ENCODE measurements at places on chromosomes 3 and 15.

DNA sequence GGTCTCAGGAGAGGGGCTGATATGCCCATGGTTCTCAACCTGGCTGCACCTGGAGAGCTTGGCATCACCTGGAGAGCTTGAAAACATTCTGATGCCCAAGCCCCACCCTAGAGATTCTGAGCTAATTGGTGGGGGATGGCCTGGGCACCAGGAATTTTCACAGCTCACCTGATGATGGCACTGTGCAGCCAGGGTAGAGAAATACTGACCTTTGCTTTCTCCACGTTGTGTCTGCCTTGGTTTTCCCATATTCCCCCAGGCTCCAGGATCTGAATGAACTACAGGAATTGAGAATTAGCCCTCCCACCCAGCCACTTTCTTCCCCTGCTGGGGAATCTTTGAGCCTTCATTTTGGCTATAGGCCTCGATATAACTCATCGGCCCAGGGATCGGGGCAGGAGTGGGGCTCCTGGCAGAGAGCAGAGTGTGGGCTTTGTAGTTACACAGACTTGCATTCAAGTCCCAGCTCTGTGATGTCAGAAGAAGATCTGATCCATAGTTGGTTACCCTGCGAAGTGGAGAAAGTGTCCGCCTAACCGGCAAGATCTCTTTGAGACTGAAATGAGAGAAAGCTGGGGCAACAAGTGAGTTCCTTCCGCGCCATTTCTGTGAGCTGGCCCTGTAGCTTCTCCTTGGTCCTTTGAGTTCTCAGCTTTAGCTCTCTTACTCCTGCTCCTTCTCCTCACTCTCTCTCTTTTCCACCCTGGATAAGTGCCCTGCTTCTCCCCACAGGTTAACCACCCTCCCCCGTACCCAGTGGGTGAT lies 33.1 kb upstream of the UBE2Q2 start:
- DNase-seq: peak; percentile 29

GRCh38 chr15:51887887-51888592 lies 58.6 kb downstream of the TMOD3 start:
- no peak for DNase-seq

DNA sequence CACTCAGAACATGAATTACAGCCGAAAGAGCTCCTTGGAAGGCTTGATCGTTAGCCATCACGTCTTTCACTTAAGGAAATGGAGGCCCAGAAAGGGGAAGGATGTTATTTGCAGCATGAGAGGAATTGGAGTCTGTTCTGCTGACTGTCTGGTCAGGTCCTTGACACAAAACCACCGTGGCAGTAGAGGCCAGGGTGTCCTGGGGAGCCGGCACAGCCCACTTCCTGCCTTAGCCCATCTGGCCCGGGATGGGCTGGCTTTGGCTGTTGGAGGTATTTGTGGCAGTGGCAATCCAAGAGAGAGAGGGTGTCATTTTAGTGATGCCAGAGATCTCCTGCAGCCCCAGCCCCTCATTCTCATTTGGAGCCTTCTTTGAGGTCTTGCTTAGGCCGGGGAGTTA lies 37.4 kb downstream of the ST6GAL1 start:
- no peak for DNase-seq

GRCh38 chr3:70518356-70518755 lies 205.9 kb upstream of the MDFIC2 start:
- DNase-seq: no peak

GRCh38 chr15:66830358-66830757 lies 128.3 kb downstream of the SMAD6 start:
- DNase-seq: no peak

DNA sequence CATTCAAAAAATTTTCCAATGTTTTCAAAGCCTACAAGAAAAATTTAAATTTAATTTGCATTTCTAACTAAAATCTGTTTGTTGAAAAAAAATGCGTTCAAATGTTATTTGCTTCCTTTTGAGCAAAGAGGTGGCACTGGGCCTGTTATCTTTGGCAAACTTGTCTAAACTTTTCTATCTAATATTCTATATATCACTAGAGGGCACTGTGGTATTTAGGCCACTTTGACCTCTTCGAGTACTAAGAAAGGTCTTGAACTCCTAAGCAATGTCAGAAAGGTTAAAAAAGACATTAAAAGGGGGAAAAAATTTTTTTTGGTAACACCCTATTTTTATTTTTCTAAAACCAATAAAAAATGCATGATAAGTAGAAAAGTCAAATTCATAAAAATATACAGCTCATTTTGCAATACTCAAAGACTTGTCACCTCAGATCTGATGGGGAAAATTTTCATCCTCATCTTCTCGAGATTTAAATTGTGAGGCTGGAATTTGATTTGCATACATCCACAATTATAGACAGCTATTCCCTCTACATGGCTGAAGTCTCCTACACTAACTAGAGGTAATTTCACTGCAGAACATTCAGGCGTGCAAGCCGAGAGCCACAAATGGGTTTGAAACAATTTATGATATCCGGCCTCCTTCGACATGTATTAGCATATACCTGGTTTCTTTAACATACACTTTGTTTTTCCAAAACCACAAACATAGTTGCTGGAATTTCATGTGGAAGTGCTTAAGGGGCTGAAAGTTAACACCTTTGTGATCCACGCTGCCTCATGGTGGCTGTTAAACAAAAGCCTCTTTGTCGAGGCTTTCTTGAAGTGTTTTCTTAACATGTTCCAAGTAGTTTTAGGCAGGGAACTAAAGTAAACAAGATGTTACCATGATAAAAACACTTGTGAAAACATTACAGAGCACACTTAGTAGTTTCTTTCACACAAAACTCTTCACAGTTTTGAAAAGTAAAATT lies 576.4 kb downstream of the FOXP1 start:
- peak; percentile 51 for DNase-seq

DNA sequence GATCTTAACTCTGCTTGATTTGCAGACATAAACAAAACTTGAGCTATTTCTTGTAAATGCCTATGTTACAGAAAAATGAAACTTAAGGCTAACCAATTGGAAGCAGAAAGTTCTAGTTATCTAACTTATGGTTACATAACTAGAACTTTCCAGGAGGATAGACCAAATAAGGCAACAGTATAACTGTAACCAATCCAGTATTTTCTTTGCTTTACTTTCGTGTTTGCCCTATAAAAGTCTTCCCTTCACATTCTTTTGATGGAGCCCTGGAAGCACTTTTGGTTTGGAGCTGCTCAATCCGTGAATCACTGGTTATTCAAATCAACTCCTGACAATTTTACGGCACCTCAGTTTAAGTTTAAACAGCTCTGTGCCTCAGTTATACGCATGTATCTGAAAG lies 164.6 kb downstream of the SUCLG2 start:
- no peak for DNase-seq

GRCh38 chr3:165653130-165653778 lies 184.0 kb downstream of the BCHE start:
- no peak for DNase-seq

GRCh38 chr3:197878427-197878826 lies 71.6 kb upstream of the RPL35A start:
- peak; percentile 12 for DNase-seq

GRCh38 chr15:100430411-100430810 lies 88.6 kb upstream of the ADAMTS17 start:
- no peak for DNase-seq

- DNase-seq: no peak
These were observed 339.2 kb downstream of the FOXP1 start for GRCh38 chr3:71244153-71244825.

GRCh38 chr15:25718597-25718996 lies 144.5 kb downstream of the ATP10A start:
- DNase-seq: no peak

- DNase-seq: no peak
These were observed 221.6 kb upstream of the NR2E3 start for GRCh38 chr15:71588746-71589145.

DNA sequence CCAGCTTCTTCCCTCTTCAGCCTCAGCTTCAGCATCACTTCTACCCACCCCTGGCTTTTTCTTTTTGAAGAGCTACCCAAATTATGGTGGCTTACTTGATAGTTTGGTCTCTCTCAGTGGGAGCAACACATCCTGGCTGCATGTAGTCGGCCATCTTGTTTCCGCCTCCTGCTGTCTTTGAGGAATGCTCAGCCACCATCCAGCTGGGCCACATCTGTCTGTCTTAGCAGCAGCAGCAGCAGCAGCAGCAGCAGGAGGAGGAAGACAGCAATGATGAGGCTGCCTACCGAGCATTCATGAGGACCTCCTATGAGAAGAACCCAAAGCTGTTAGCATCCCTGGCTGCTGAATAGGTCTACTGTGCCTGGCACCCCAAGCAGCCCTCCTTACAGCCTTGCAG lies 19.7 kb downstream of the IL16 start:
- no peak for DNase-seq

GRCh38 chr3:190172751-190173150 lies 52.1 kb upstream of the P3H2 start:
- DNase-seq: no peak

DNA sequence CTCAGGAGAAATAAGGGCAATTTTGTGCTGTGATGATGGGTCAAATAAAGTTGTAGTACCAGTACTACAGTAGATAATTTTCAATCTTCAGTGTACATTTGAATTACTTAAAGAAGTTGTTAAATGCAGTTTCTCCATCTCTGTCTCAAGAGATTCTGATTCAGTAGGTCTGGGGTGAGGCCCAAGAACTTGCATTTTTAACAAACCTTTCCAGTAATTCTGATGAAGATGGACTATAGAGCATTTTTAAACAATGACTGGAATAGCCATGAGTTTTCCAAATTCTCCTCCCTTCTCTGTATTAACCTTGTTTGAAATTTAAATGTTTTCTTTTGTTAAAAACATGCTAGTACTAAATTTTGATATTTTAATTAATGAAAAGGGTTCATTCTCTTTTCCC lies 127.0 kb upstream of the CD96 start:
- no peak for DNase-seq

DNA sequence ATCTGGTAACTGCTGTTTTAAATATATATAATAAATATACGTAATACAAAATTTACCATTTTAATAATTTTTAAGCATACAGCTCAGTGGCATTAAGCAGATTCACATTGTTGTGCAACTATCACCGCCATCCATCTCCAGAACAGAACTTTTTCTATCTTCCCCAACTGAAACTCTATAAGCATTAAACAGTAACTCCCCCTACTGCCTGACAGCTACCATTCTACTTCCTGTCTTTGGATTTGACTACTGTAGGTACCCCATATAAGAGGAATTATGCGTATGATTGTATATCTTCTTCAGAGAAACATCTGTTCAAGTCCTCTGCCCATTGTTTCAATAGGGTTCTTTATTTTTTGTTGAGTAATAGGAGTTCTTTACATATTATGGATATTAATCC lies 36.8 kb downstream of the EID1 start:
- no peak for DNase-seq

GRCh38 chr3:175179055-175179454 lies 319.9 kb downstream of the NAALADL2 start:
- no peak for DNase-seq

DNA sequence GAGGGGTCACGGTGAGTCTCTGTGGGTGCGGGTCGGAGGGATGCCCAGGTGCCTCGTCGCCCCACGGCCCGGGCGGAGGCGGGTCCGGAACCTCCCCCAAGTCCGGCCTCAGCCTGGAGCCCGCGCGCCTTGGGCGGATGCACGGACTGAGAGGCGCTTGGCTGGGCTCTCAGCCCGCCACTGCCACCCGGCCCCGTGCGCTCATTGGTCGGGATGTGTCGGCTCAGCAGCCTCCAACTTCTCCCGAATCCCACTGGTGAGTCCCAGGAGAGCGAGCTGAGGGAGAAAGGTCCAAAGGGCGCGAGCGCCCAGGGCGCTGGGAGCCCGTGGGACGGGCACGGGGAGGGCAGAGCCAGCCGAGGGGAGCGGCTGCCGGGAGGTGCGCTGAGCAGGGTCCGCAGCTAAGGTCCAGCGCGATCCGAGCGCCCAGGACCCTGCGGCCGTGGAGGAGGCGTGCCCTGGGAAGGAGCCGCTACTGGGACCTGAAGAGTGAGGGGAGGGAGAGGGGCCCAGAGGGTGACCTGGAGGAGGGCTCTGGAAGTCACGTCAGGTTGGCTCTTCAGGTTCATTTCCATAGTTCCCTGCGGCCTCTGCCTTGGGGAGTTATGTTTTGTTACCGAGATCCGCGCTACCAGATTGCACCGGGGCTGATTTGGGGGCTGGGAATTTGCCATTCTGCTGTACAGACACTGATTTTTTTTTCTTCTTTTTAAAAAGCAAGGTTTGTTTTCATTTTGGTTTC lies at the start of gene MME:
MME (plus strand) TSS at position 574 of the 742 bp plus-strand sequence. CDS start 3,849 bp downstream, outside the sequence.
- no peak for DNase-seq

DNA sequence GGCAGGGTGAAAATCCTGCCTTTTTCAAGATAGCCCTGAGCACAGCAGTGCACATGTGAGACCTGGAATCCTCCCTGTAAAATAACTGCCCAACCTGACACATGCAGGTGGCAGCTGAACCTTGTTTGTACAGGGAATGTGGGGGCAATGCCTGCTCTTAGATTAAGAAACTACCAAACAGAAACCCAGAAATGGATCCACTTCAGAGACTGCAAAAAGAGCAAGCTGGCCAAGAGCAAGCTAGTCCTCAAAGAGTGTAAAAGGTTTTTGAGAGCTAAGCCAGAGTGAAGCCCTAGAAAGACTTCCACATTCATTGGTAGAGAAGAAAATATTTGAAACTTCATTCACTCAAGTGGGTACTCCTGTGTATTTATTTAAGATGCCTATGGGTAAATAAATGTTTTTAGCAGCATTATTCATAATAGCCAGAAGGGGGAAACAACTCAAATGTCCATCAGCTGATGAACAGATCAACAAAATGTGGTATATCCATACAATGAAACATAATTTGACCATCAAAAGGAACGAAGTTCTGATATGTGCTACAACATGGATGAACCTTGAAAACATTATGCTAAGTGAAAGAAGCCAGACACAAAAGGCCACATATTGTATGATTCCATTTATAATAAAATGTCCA lies 96.0 kb upstream of the TSC22D2 start:
- DNase-seq: no peak

GRCh38 chr3:183799461-183799860 lies 25.9 kb downstream of the MAP6D1 start:
- DNase-seq: no peak

- DNase-seq: no peak
These were observed 134.1 kb upstream of the HES1 start for GRCh38 chr3:194001728-194002459.

- DNase-seq: no peak
These were observed 307.6 kb downstream of the GAP43 start for GRCh38 chr3:115930922-115931321.

GRCh38 chr3:142216321-142216720 lies 9.1 kb downstream of the GK5 start:
- DNase-seq: no peak

DNA sequence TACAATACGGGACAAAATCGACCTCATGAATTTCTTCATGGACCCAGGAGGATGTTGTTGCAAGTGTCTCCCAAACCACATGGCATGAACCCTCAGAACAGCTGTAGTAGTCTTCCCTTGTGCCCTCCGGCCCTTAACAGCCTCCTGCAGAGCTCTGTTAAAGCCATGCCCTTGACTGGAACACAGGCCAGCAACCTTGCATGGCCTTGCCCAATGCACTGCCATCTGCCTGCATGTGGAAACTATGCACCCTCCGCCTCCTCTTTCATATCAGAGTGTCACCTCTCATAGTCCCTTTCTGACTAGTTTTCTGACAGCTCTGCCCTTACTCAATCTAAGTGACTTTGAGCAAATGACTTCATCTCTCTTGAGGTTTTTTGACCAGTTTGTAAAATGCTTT lies 39.4 kb upstream of the TRIM71 start:
- no peak for DNase-seq

All from CD4-positive, alpha-beta T cell treated with Interleukin-10 for 1 hour (primary cell).